ENCODE measurements at places on chromosomes 16 and 17.

DNA sequence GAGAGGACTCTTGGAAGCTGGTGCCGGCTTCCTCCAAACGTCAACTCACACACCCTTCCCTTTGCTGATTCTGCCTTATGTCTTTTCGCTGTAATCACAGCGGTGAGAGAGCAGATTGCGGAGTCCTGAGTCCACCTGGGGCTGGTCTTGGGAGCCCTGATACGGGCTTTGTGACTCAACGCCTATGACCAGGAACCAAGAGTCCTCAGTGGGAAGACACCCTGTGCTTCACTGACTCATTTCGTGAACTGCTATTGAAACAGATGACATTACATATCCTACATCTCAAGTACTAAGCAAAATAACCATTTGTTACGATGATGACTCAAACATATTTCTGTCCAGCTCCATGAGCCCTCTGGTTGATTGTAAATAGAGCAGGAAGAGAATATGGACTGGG is 90.7 kb upstream of the CREBBP start:
- no peak for DNase-seq

GRCh38 chr17:80456465-80457235 is 19.8 kb downstream of the NPTX1 start:
- DNase-seq = no peak

- DNase-seq = no peak
Measured at GRCh38 chr17:58415371-58416055, 1.8 kb downstream of the RNF43 start.

- no peak for DNase-seq
Measured at GRCh38 chr17:42361781-42362186, 26.5 kb downstream of the STAT3 start.

GRCh38 chr17:78654325-78654724 is 77.1 kb upstream of the DNAH17 start:
- DNase-seq = no peak

GRCh38 chr16:77882358-77882757 is 94.0 kb downstream of the VAT1L start:
- no peak for DNase-seq

DNA sequence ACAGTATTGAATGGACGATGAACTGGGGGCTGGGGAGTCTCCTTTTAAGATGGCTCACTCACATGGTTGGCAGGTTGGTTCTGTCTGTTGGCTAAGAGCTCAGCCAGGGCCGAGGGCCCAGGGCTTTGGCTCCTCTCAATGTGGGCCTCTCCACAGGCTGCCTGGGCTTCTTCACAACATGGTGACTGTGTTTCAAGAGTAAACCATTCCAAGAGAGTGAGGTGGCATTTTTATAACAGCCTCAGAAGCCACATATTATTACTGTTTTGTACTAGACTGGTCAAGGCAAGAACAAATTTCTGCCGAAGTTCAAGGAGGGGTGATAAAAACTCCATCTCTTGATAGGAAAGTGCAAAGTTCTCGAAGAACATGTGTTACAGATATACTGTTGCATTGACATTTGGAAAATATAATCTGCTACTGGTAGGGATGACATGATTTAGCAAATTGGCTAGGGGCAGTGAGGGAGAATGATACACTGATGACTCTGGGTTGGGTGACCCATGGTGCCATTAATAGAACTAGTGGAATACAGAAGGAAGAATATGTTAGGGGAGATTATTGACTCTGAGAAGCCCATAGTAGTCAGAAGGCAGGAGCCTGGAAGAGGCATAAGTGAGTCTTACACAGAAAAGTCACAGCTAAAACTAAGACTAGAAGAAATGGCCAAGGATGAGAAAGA is 13.7 kb downstream of the KRABD2 start:
- DNase-seq = no peak

DNA sequence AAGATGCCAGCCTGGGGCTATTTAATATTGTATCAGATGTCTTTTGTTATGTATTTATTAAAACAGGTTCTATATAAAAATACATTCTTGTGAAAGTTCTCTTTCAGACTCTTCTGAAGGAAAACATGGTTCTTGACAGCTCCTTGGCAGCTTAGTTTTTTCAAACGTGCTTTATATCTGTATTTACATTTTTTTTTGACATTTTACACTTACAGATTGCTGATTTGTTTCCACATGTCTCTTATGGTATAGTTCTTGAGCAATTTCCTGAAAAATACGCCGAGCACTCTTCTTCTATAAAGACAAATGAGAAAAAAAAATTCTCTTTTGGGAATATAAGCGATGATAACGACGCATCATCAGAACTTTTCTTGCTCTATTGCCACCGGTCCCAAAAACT is 9.5 kb downstream of the IGSF6 start:
- no peak for DNase-seq

DNA sequence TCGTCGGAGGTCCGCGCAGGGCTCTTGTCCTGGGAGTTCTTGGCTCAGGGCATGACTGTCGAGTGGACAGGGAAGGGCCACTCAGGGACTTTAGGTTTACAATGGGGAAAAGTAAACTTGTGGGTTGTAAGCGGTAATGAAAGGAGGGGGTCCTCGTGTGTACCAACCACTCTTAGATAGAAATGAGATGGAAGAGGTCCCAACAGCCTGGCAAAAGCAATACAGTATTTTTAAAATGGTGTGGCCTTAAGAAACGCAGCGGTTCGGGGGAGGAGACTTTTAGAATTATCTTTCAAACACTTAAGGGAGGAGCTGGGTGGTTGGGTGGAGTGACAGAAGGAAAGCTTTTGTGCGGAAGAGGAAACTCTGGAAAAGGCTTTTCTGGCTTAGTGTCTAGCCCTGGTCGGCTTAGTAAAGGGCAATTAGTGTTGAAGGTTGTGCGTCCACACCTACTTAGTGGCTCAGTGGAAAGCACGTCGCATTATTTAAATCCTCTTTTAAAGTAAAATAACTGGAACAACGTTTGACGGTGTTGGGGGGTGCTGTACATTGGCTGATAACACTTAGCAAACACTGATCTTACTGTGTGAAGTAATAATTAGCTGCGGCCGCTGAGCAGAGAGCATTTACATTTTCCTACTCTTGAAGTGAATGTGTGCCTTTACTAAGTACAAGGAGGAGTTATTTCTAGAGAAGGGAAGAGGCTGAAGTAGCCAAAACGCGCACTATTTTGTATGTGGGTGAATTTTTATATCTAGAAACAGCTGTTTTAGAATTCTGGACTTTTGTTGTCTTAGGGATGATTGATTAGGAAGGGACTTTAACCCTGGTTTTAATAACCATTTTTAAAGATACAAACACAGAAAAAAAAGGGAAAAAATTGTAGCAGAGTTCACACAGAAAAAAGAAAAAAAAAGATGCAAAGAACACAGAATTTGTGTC is 1.0 kb downstream of the WSB1 start:
- DNase-seq = peak; percentile 70

GRCh38 chr16:58028541-58029070 is 3.1 kb downstream of the MMP15 start:
- DNase-seq = peak; percentile 7

GRCh38 chr17:67644061-67644460 is 73.7 kb upstream of the NOL11 start:
- no peak for DNase-seq

DNA sequence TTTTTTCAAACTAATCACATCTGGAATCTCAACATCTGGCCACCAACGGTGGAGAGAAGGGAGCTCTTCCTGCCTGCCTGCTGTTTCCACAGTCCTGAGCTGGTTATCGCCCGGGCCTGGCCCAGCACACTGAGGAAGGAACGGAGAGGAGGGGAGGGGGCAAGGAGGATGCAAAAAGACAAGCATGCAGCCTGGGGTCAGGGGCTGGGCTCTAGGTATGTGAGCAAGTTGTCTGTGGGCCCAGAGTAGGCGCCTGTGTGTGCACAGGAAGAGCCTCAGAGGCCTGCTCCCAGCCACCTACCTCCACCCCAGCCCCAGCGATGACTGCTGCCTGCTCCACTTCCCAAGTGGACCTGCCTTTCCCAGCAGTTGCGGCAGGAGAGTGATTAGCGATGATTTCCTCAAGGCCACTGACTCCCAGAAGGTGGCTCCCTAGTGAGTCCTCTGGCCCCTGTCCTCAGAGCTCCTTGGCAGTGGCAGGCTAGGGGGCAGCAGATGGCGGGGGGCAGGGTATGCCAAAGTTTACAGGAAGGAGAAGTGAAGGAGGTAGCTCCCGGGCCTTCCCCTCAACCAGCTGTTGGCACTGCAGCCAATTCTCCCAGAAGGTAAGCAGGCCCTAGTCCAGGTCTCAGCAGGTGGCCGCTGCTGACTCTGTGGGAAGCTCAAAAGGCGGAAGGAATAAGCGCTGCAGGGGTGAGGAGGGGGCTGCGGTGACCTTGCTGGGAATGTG is 27.0 kb upstream of the RASD1 start:
- DNase-seq = peak; percentile 87

GRCh38 chr17:1071103-1071825 is 74.3 kb downstream of the TIMM22 start:
- DNase-seq = no peak

DNA sequence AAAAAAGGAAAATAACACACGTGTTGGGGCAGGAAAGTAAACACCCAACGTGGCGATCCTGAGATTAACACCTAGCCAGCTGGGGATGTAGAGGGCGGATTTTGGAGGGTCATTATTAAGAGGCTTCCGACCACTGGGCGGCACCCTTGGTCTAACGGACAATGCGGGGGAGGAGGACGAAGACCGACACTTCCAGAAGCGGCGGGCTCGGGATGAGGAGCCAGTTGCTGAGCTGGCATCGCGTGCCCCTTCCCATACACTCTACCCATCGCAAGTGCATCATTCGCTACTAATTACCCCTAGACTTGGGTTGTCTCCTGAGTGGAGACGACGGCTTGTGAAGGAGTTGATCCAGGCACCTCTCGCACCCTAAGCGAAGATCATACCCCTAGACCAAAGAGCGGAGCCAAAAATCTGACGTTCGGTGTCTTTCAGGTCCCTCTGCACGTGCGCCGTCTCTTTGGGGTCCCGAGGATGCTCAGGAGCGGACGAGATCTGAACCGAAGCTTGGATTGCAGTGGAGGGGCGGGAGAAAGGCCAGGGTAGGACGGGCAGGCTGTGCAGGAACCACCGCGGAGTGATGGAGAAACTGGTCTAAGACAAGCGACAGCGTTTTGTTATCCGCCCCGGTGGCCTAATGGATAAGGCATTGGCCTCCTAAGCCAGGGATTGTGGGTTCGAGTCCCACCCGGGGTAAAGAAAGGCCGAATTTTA is 17.6 kb downstream of the ZNF213 start:
- peak; percentile 96 for DNase-seq

DNA sequence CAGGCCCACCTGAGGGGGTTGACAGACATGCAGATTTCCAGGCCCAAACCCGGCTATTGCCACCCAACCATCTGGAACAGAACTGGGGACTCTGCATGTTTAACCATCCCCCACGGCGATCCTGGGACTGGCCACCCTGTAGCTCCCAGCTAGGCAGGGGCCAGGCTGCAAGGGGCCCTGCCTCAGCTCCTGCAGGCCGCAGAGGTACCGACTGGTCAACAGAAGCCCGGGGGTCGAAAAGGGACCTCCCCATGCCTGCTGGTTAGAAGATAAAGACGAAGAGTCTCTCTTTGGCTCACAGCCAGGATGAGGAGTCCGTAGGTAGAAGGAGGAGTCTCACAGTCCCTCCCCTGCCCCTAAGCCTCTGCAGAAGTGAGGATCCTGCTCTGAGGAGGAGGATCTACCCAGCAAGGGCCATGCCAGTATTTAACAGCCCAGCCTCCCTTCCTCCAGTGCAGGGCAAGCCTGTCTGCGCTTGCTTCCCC is 223.4 kb upstream of the TNRC6C start:
- DNase-seq = peak; percentile 11

GRCh38 chr16:58284469-58284868 is 10.4 kb downstream of the PRSS54 start:
- no peak for DNase-seq

DNA sequence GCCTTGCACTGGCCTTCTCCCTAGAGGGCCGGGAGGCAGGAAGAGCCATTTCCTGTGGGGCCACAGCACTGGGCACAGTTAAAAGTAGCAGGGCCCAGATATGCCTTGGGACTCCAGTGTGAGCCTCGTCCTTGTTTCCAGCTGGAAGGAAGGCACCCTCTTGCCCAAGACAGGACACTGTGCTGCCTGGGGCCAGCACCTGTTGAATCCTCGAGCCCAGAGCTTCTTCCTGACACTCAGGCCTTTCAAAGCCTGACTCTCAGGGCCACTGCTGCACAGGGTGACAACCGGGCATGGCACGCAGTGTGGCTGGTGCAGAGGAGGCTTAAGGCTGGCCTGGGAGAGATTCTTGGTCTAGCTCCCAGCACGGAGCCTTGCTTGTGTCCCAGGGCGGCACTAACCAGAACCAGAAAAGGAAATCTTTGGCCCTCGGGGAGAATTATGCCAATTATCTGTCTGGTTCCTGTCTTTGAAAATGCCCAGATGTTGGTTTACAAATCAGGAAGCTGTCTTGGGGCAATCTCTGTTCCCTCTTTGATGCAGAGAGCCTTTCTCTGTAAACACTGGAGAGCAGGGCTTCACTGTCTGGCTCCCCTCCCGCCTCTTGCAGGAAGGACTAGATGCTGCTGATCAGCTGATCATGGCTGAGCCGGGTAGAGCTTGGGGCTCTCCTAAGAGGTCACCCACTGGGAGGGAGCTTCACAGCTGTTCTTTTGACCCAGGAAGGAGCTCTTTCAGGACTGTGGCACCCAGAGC is 11.1 kb downstream of the LDHD start:
- DNase-seq = peak; percentile 11

DNA sequence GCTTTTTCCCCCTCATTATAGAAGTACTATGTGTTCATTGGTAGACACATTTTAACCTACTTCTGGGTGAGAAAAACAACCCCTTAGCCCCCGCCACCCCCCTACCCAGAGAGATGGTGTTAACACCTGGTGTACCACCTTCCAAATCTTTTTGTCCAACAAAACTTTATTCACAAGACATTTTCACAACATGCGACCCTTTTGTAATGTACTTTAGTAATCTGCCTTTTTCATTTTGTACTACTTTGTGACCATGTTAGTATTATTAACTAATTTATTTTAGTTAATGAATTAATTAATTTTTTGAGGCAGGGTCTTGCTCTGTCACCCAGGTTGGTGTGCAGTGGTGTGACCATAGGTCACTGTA is 20.0 kb downstream of the PLCG2 start:
- no peak for DNase-seq

GRCh38 chr16:22887445-22887844 is 73.5 kb downstream of the HS3ST2 start:
- DNase-seq = no peak

DNA sequence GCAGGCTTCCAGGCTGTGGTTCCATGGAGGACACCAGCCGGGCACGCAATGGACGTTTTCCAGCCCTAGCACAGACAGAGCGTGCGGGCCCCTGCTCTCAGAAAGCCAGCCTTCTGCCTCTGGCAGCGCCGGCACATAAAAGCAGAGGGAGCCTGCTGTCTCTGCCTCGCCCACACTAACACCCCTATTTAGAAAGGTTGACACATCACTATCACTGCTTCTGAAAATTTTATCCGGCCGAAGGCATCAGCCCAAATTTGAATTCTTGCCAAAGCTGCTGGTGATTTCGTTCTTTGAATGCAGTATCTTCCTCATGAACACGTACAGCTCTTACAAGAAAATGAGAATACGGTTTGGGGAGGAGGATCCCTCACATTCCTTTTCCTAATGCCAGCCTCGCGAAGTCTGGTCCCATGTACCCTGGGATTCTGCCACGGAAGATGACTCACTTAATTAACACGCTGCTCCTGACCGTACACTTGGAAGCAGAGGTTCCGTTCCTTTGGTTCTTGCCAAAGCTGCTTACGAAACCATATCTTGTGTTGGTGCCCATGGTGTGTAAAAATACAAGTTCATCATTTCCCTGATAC is 1.3 kb upstream of the RAB11FIP3 start:
- peak; percentile 29 for DNase-seq

- no peak for DNase-seq
Measured at GRCh38 chr16:5315914-5316313, 218.3 kb upstream of the EEF2KMT start.

Data from NCI-H146 (cell line).